ENCODE measurements at places on chromosomes 3 and 15.

DNA sequence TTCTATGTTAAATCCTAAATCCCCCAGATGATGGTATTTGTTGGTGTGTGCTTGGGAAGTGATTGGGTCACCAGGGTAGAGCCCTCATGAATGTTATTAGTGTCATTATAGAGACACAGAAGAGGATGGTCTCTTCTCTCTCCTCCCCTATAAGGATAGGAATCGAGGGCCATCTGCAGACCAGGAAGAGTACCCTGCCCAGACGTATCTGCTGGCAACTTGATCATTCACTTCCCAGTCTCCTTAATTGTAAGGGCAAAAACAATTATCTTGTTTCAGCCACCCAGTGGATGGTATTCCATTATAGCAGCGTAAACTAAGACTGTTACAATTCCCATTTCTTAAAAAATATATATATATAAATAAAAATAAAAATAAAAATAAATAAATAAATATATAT lies 892.2 kb downstream of the SI start:
- no peak for DNase-seq

- DNase-seq = no peak
These were observed 46.3 kb downstream of the ZBTB20 start for GRCh38 chr3:115100806-115101205.

- no peak for DNase-seq
These were observed 30.7 kb downstream of the NBEAL2 start for GRCh38 chr3:47010111-47010712.

GRCh38 chr15:30974112-30974511 lies 17.3 kb downstream of the MTMR10 start:
- no peak for DNase-seq

- no peak for DNase-seq
These were observed 8.1 kb upstream of the CDIN1 start for GRCh38 chr15:36571301-36571700.

DNA sequence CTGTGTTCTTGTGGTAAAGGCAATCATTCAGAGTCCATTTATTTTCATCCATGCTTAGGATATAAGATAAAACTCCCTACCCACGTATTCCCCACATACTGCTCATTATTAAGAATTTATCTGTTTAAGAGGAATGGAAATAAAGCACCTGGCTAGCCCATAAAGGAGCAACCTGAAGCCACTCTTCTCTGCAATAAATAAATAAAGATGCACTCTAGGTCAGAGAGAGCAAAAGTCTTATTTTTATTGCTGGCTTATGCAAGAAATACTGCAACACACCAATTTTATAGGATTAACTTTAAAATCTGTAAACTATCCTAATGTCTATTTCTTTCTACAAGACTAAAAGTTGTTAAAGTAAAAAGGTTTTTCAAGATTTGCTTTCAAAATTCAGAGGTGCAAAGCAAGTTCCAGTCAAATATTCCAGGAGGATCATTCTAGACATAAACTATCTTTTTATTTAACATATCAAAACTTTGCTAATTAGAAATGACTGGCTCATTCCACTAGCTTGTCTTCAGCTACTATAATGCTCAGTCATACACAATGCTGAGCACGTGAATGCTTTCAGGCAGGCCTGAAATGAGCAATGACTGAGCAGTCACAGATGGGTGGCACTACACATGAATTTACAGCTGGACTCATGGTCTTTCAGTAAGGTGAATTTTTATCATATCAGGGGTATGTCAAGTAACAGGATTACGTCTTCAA lies 7.1 kb downstream of the TJP1 start:
- peak; percentile 50 for DNase-seq

- DNase-seq = peak; percentile 63
These were observed 154.8 kb upstream of the TTC14 start for GRCh38 chr3:180447136-180447535.

DNA sequence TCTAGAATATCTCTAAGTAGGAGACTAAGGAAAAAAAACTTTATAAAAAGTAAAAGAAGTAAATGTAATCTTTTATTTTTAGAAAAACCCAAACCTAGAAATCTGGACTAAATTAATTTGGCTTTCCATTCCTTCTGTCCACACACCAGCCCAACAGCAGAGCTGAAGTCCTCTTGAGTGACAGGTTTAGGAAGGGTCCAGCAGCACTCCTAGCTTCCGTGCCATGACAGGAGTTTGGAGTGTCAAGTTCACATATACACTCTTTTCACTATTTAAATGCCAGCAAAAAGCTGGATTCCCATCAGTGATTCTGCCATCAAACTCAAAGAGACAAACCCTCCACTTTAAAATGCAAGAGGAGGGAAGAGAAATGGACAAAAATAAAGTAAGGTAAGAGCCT lies 13.1 kb downstream of the PROK2 start:
- DNase-seq = no peak

DNA sequence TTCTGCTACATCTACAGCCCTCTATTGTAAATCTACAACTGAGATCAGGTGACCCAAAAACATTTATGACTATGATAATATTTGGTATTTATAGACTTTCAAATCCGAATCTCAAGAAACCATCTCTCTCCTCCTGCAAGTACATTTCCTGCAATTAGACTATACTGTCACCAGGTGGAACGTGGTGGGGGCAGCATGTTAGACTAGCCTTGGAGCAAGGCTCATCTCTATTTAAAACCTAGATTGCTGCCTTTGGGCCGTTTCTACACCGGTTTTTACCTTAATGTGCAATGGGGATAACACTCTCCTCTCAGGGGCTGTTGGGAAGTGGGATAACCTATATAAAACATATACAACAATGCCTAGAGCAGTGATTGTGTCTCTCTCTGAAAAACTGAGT lies 3.8 kb upstream of the KATNBL1 start:
- DNase-seq = no peak

GRCh38 chr15:45107941-45108630 lies 5.9 kb downstream of the DUOX2 start:
- DNase-seq = no peak

DNA sequence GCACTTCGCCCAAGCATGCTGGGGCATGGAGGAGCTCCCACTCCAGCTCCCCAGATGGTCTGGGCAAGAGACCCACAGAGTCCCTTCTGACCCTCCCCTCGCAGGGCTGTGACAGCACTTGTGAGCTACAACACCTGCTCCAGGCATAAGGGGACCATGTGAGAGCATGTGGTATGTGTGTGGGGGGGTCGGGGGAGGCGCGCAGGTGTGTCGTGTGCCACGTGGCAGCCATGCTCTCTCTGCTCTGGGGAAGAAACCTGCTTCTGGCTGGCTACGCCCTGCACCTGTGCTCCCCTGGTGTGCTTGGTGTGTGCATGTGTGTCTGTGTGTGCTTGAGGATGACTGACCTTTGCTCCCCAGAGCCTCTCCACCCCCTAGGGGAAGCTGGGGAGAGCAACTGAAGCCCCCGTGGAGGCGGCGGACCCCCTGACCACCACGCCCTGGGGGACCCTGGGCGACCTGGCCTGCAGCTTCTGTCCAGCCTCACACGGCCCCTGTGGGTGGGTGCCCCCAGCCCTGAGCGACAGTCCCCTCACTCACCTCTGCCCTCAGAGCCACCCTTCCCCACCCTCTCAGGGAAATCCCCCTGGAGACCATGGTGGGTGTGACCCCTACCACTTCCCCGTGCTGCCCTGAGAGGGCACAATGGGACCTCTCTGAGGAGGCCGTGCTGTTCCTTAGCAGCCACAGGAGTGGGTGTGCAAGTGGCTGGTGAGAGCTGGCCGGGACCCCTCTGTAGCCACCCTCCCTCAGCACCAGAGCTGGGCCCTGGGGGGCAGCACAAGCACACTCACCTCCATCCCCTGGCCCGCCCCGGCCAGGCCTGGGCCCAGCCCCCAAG lies 16.6 kb upstream of the SEC13 start:
- DNase-seq = no peak

DNA sequence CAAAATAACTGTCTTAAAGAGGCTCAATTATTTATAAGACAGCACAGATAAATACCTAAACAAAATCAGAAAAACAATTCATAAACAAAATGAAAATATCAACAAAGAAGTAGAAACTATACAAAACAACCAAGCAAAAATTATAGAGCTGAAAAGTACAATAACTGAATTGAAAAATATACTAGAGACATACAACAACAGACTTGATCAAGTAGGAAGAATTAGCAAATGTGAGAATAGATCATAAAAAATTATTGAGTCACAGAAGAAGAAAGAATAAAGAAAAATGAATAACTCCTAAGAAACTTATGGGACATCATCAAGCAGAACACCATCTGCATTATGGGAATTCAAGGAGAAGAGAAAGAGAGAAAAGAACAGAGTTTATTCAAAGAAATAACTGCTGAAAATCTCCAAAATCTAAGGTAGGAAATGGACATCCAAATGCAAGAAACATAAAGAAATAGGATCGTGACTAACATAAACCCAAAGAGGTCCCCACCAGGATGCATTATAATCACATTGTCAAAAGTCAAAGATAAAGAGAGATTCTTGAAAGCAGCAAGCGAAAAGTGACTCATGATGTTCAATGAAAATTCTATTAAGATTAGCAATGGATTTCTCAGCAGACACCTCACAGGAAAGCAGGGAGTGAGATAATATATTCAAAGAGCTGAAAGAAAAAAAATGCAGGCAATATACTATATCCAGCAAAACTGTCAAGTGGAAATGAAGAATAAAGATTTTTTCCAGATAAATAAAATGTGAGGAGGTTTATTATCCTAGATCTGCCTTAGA lies 85.9 kb downstream of the DCLK3 start:
- DNase-seq = peak; percentile 20

GRCh38 chr3:21729888-21730459 lies 21.0 kb downstream of the ZNF385D start:
- DNase-seq = no peak

DNA sequence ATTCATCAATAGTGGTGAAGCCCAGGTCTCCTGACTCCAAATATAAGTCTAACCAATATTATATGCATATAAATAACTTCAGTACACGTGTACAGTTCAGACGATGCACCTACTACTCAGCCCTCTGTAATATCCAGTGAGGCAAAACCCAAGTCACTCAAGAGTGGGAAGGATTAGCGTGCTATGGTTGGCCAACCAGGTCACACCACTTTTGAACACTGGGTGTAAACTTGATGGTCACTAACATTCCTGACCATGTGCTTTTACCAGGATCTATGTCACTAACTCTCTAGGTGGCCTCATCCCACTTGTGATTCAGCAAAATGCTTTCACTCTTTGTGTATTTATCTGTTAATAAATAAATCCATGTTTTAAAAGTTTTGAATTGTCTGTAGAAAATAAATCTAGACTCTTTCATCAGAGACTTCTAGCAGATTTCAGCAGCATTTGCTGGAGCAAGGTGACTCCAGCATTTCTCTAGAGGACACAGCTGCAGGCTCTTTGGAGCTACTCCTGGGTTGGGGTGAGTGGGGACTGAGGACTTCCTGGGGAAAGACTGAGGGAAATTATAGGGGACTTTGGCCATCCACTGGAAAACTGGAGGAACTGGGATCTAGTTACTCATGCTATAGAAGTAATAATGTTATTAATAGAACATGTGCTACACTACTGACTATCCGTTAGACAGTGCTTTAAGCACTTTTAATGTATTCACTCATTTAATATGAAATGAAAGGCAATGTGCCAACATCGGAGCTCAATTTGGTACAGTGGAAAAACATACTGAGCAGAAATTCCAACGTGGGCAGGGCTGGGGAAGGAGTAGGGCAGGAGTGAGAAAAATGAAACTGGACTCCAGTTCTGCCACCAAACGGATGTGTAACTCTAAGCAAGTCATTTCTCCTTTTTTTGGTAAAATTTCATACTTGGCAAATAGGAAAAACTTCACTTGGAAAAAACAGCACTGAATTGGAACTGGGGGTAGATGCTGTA lies 97.9 kb downstream of the RORA start:
- no peak for DNase-seq

- DNase-seq = no peak
These were observed 76.8 kb downstream of the SMAD3 start for GRCh38 chr15:67142092-67142766.

- DNase-seq = no peak
These were observed 83.1 kb downstream of the HMG20A start for GRCh38 chr15:77503764-77504163.

- DNase-seq = peak; percentile 60
These were observed 41.9 kb downstream of the LIPC start for GRCh38 chr15:58473724-58474123.

GRCh38 chr3:170055209-170055608 lies 17.4 kb downstream of the GPR160 start:
- peak; percentile 14 for DNase-seq

- DNase-seq = no peak
These were observed 277.5 kb upstream of the TBL1XR1 start for GRCh38 chr3:177474652-177475355.

GRCh38 chr3:117814975-117815374 lies 1105.4 kb downstream of the TUSC7 start:
- no peak for DNase-seq

- DNase-seq = no peak
These were observed 7.2 kb upstream of the GMPS start for GRCh38 chr3:155863072-155863784.

GRCh38 chr3:120791010-120791409 lies 48.5 kb downstream of the GTF2E1 start:
- no peak for DNase-seq

- DNase-seq = no peak
These were observed 162.7 kb downstream of the GMNC start for GRCh38 chr3:190699776-190700175.

- DNase-seq = peak; percentile 71
These were observed 64.2 kb upstream of the CMSS1 start for GRCh38 chr3:99753268-99753975.

GRCh38 chr3:187247398-187247797 lies 44.1 kb downstream of the MASP1 start:
- DNase-seq = no peak

DNA sequence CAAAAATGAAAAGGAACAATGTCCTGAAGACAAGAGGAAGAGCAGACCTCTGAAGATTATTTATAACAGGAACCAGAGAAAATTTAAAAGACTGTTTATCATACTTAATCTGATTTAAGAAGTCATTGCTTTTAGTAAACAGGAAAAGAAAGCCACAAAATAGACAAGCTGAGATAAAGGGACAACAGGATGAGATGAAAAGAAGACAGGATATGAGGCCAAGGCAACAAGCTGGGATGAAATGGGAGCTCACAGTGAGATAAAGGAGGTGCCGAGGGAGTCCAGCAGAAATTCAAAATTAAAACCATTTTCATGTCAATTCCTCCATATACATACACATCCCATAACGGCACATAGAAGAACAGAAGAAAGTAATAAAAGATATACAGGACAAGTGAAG lies 277.0 kb downstream of the RBMS3 start:
- no peak for DNase-seq

DNA sequence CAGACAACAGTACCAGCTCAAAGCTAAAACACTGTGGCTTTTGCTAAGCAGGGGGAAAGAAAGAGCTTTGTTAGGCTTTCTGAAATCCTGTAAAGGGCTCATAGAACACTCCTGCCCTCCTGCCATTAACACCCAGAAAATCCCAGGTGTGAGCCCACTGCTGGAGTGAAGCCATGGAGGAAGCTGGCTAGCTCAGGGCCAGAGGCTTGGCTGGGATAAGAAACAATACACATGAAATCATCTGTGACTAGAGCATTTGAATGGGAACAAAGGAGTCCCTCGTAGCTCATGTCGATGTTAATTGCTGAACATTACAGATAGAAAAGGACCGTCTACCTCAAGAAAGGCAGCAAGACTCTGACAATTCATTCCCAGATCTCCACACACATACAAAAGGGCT lies 23.5 kb downstream of the RUVBL1 start:
- DNase-seq = no peak

GRCh38 chr15:73028831-73029451 lies 23.3 kb upstream of the NEO1 start:
- no peak for DNase-seq

GRCh38 chr3:109943181-109943580 lies 605.8 kb upstream of the DPPA4 start:
- DNase-seq = no peak
